ENCODE measurements at places on chromosomes 2 and 18. TPM values are rescaled to one million over a fixed set of nuclear protein-coding genes. Genes with fewer than 3 reads are reported as not detected.

- DNase-seq = peak; percentile 19
Observed at GRCh38 chr18:42860011-42860410, 255.5 kb downstream of the RIT2 start.

DNA sequence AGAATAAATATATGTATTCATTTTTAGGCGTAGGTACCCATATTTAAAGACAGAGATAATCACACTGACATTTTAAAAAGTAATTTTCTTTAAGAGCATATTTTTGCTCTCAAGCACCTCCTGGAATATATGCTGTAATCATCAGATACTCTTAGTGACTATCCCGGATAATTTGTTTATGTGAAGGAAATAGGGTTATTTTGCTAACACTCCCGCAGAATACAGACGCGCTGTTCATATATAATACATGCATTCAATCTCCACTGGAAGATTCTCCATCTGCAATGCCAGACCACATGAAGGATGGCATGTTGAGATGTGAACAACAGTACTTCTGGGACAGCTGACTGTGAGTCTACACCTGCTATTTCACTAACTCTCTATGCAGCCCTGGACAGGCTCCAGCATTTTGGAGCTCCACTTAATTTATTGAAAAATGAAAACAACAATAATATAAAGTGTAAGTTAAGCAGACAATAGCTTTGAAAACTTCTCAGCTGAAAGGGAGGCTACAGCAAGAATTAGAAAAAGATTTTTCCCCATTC is 430.6 kb downstream of the TMX3 start:
- DNase-seq = no peak

The DCC gene
- not detected for total RNA-seq

The TPO gene
- total RNA-seq = not detected

Data from fibroblast of lung (primary cell).